ENCODE measurements at places on chromosomes 7 and 10.
A peak's percentile ranks its signal among the peaks of the same experiment; 100 is the strongest.

DNA sequence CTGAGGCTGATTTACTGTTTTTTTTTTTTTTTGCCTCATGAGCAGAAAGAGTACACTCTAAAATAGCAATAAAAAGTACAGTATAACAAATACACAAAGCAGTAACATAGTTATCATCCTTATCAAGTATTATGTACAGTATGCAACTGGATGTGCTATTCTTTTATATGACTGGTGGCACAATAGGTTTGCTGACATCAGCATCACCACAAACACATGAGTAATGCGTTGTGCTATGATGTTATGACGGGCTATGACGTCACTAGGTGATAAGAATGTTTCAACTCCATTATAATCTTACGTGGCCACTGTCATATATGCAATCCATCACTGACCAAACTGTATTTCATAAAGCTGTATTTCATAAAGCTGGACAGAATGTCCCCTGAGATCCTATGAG, 189.2 kb upstream of the GLI3 start:
- DNase-seq: no peak

DNA sequence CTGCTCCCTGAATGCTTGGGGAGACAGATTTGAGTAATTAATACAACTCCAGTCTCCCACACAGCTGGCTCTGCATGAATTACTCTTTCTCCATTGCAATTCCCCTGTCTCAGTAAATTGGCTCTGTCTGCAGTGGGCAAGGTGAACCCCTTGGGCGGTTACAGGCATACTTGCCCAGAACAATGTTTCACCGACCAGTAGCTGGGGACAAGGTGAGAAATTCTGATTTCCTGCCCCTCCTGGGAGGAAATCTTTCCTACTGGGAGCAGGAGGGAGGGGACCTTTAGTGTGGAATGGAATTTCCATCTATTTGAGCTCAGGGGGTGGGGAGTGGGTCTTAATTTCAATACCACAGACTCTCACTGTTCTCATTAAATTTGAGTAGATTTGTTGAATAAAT, 42.2 kb upstream of the FZD9 start:
- no peak for DNase-seq

DNA sequence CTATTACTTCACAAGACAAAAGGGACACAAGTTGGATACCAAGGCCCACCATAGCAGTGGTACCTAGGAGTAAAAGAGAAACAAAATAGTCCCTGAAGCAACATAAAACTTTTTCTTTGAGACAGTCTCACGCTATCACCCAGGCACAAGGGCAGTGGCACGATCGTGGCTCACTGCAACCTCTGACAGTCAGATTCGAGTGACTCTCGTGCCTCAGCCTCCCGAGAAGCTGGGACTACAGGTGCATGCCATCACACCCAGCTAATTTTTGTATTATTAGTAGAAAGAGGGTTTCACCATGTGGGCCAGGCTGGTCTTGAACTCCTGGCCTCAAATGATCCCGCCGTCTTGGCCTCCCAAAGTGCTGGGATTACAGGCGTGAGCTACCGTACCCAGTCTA, 59.0 kb upstream of the KCNMA1 start:
- no peak for DNase-seq

- no peak for DNase-seq
These were observed 84.5 kb downstream of the SH2D4B start for GRCh38 chr10:80622153-80622552.

DNA sequence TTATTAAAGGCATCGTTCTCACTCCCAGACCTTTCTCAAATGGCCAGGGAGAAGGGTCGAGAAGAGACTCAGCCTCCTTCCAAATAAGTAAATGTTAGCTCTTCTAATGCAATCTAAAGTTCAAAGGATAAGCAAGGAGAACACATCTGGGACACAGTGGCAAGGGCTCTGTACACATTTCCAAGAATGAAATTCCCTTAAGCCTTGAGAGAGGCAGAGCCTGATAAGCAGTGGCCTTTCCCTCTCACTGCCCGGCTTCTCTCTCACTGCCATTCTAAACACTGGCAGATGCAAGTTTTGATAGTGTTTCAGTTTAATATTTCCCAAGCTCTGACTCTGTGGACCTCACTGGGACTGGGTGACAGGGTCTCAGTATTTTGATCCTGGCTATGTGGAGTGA, 35.1 kb upstream of the EXOC4 start:
- no peak for DNase-seq

DNA sequence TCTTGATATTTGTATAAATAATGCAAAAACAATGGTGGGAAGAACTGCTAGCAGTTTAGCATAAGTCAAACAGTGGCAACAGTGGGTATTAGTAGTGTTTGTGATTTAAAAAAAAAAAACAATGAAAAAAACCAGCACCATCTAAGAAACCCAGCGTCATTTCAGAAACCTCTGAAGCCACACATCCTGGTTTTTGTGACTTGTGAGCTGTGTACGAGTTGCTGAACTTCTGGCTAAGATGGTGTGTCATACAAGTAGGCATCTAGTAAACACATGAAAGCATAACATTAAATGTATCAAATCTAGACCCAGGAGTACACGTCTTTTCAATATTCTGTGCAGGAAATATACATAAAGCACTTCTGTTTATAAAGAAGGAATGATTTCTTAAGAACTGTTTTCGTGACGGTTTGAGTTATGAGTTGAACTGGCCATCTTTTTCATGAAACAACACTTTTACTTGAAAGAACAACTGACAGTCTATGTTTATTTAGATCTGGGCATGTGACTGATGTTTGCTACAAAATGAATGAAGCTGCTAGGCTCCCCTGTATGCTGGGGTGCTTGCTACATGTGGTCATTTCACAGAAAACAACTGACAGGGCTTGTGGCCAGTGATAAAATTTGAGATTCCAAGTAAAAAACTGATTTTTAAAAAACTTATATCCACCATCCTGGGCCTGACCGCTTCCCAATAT, 143.5 kb downstream of the PIP4K2A start:
- DNase-seq: no peak

GRCh38 chr7:53446170-53446569, 410.7 kb downstream of the POM121L12 start:
- no peak for DNase-seq

DNA sequence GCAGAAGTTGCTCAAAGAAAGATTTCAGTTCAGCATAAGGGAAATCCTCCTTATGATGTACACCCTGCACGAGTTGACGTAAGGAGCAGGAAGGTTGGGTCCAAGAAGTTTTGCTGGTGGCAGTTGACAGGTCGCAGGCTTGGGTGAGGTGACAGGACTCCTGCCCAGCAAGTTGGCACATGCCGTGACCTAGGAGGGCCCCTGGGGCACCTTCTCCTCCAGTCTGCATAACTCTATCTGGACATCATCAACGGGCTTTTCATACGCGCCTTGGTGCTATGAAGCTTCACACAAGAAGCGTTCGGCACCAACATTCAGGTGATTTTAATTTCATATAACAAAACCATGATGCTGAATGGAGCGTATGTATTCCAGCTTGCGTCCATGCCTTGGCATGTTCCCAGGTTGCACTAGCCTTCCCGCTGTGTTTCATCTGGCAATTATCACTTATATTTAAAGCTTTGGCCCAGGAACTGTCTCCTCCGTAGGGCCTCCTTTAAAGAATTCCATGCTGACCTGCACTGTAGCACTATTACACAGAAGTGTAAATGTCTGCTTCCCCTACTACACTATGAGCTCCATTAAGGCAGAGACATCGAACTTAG, 651.6 kb upstream of the FOXK1 start:
- DNase-seq: no peak

DNA sequence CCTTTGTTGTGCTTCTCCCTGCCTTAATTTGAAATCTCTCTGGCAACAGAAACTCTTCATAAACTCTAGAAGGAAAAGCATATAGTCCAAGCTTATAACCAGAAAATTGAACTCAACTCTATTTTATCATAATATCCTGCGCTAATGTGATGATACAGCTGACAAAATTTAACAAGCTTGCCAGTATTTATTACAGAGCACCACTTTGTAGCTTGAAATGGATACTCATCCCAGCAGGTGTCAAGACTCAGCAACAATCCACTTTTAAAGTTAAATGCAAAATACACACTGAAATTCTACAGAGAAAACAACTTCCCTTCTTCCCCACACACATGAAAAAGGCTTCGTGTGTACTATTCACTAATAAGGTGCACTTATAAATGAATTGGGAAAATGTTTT, 228.9 kb downstream of the AGMO start:
- no peak for DNase-seq

- no peak for DNase-seq
These were observed 56.0 kb upstream of the CHST15 start for GRCh38 chr10:124149189-124150042.

- peak; percentile 65 for DNase-seq
These were observed 513 bp downstream of the ODAD2 start for GRCh38 chr10:27998178-27998953.

GRCh38 chr10:86389441-86390193, 23.0 kb upstream of the GRID1 start:
- DNase-seq: no peak

DNA sequence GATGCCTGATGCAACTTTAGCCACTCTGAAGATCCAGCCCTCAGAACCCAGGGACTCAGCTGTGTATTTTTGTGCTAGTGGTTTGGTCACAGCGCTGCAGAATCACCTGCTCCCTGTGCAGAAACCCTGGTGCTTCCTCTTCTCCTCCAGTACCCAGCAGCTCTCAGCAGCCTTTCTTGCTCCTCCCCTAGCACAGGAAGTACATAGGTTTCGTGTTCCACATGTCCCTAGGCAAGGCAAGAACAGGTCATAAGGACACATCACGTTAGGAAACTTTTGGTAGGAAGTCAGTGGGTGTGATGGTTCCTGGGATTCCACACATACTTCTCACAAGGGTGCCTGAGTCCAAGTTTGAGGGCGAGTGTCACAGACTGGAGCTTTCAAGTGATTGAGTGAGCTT, 167.9 kb upstream of the PRSS1 start:
- peak; percentile 36 for DNase-seq

GRCh38 chr7:74031403-74032190, 3.6 kb downstream of the ELN start:
- DNase-seq: no peak

DNA sequence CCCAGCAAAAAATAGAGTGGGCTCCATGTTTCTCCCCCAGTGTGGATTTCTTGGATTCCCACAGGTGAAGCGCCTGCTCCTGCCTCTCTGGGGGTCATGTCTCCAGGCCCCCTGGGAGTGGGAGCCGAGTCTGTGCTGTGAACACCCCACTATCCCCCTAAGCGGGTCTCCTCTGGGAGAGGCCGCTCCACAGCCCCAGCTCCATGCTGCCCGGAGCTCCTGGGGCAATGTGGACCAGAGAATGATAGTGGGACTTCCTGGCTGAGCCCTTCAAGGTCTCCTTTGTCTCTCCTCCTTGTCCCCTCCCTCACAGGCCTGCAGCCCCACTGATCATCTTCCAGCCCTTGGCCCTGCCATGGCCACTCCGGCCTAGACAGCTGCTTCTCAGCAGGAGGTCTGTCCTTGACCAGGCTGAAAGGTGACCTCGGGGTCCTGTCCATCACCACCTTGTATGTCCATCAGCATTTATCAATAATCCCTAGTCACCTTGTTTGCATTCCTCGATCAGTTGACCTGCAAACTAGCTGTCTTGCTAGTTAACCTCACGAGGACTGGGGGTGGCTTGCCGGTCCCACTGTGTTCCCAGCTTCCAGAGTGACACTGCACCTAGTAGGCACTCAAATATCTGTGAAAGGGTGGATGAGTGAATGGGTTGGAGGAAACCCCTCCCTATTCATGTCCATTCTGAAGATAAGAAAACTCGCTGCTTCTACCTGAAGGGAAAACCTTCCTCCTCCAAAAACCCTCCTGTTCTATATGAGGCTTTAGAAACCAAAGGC, 776 bp upstream of the CALML3 start:
- DNase-seq: no peak

Measured in KBM-7 (cell line).